H9 (cell line): ENCODE measurements at places on chromosomes 3 and 15.

GRCh38 chr15:60563539-60564404, 84.8 kb upstream of the ICE2 start:
- DNase-seq = no peak

DNA sequence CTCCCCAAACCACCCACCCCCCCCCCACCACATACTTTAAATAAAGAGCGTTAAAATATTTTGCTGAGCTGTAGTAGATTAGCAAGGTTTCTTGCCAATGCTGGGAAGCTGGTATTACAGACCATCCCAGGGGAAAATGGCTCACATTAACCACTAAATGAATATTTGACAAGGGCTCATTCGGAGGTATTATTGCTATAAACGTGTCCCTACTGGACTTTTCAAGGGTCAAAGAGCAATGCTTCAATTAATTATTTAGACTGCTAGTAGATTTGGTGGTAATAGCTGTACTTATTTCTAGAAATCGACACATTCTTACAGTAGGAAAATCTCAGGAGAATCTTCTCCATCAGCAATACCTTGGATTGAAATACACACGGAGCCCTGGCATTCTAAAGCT, 5.2 kb downstream of the SOX2 start:
- no peak for DNase-seq

DNA sequence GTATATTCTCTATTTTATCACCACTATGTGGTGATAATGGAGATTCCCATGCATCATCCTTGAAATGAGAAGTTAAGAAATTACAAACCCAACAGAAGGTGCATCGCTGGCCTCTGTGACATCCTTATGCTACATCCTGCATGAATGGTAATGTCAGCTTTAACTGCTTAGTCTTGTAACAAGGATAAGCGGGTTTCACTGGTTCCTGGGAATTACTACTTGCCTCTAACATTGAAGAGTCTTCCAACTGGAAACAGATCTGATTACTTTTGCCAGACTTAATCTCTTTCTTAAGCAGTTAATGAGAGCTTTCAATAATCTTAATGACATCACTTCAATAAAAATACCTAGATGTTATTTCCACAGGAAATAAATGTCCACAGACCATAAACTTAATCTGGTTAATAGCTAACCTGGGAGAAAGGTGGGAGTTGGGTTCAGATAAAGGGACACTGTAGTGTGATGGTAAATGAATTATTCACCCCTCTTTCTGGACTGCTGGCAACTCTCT, 44.0 kb downstream of the FMN1 start:
- no peak for DNase-seq

DNA sequence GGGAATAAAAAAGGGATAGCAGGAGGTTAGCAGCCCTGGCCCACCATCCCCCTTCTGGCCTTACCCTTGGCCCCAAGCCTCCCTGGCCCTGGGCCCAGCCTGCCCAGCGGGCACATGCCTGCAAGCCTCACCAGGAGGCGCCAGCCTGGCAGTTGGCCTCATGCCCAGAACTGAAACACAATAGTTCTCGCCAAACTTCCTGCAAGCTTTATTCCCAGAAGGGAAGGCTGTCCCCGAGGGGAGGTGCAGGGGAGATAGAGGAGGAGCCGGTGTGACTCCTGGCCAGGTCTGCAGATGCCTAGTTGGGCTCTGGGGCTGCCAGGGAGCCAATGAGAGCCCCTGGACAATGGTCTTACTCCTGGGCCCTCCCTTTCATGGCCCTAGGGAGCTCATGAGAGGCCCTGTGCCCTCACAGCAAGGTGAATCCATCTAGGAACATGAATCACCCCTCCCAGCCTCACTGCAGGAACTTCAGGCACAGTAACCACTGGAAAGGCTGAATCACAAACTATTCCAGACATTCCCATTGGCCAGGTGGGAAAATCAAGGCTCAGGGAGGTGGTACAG, 4.0 kb downstream of the CCDC33 start:
- peak; percentile 77 for DNase-seq

DNA sequence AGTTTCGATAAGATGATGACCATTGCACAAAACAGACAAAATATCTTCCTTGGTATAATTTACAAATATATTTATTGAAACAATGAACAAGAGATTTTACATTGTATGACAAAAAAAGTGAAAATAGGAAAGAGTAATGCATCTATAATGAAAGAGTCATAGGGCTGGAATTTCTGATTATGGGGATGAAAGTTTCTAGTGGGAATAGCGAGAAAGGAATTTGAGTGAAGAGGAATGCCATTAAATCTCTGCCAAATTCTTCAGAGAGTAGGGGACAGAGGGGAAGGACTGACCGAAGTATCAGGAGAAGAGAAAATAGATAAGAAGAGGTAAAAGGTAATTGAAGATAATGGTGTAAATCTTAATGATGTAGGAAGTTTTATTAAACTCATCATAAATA, 125.4 kb downstream of the VGLL3 start:
- no peak for DNase-seq

GRCh38 chr3:154085799-154086198, 35.4 kb upstream of the ARHGEF26 start:
- DNase-seq = no peak

DNA sequence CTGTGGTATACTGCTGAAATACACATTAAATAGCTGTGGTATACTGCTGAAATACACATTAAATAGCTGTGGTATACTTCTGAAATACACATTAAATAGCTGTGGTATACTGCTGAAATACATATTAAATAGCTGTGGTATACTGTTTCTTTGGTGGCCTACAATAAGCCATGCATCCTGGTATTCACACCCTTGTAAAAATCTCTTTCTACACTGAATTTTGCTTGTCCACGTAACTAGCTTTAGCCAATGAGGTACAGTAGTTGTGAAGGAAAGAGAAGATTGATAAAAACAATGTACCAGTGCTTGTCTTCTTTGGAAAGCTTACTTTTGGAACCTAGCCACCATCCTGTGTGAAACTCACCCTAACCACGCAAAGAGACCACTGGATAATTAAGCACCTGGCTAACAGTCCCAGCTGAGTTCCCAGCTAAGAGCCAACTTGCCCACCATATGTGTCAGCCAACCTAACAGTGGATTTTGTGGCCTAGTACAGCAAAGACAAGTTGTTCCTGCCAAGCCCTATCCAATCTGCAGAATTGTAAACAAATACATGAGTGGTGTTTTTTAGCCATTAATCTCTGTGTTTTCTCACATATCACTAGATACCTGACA, 103.4 kb upstream of the MELTF start:
- no peak for DNase-seq

DNA sequence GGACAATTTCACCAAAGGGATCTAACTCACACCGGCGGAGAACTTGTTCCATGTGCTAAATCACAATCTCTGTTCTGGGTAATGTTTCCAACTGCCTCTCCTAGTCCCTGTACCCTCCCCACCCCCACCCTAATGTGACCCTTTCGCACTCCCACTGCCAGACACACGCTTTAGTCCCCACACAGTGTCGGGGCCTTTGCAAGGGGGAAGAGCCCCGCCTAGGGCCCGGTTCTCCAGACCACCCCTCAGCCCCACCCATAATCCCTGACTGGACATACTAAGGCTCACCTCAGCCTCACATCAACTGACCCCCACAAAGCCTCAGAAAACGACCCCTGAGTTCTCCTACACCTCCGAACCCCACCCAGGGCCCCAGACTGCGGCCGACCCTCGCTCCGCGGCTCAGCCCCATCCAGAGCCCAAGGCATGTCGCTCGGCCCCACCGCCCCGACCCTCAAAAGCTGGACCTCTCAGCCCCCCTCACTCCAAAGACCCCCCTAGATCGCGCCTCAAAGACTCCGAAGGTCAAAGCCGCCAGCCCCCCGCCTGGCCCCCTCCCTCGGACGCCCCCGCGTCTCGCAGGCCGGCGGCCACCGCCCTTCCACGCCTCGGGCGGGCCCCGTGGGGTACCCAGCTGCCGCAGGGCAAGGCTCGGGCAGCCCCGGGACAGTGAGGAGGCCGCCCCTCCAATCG, 72.0 kb upstream of the MAP4 start:
- peak; percentile 38 for DNase-seq

DNA sequence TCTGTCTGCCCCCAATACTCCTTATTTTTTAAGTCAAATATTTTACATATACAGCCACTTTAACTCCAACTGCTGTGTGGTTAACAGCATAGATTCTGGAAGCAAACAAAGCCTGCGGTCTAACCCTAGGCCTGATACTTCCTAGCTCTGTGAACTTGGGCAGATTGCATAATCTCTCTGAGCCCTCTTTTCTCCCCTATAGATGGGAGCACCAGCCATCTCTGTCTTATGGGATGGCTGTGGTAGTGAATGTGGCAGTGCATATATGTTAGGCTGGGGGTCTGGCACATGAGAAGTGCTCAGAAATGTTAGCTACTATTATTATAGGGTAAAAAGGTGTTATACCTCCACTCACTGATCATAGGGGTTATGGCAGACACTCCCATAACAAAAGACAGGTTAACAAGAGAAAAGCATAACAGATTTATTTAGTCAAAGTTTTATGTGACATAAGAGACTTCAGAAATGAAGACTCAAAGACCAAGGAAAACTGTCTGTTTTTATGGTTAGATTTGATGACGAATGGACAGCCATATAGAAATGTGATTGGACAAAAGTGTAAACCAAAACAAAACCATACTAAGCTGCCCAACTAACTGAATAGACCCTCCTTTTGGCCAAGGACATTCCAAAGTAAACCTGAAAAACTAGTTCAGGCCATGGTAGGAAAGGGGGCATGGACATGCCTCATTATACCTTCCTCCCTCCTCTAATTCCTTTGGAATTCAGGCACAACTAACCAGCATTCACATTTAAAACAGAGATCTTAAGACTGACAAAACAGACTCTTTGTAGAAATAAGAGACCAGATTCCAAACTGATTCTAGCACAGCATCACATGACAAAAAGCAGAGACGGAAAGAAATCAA, 53.9 kb upstream of the DAZL start:
- DNase-seq = no peak

- no peak for DNase-seq
These were observed 197.6 kb upstream of the ZPLD1 start for GRCh38 chr3:102237181-102237580.

DNA sequence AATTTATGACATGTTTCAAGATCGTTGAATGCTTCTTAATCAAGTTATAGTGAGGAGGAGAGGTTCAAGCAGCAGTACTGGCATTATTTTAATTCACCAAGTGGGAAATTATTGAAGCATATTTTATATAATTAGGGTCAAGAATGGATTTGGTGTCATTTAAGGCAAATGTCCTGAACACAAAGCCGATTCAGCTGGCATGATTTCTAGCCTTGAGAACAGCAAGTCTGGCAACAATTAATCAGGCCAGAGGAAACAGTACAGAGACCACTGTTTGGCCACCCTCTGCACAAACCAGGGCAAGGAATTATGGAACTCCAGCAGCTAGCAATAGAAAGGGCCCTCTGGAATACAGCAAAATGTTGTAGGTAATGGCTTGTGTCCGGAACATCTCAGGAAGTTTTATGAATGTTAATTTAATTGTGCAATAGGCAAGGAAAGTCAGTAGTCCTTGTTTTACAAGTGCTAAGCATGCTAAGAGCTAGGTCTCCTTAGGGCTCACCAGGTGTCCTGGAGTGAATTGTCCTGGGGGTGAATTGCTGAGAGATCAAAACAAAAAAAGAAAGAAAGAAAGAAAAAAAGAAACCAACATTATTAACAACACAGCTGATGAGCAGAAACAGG, 38.7 kb upstream of the SNRK start:
- no peak for DNase-seq

- DNase-seq = no peak
These were observed 132.3 kb downstream of the LRRK1 start for GRCh38 chr15:101051291-101052030.

DNA sequence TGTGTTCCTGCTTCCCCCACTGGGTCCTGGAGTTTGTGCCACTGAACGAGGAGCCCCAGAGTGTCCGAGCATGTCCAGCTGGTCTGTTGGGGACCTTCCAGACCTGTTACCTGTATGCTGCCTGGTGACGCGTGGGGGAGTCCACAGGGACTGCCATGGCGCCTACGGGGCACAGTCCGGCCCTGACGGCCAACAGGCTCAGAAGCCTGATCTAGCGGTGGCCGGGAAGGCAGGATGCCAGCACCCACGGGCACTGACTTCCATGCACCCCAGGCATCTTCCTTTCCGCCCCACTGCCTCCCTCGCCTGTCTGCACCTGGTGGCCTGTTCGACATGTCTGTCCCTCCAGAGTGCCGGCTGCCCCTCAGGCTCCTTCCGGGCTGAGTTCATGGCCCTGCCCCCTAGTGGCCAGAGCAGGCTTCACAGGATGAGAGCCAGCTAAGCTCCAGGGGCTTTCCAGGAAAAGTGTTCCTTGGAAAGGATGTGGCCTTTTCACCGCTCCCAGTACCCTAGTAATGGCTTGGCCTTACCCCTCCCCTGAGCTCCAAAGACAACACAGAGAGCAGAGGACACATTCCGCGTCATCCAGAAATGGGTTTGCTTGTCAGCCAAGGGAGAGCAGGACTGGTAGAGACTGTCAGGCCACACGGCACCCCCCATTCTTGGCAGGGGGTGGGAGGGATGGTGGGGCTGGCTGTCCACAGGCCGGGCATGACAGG, 35.7 kb downstream of the NGRN start:
- peak; percentile 94 for DNase-seq

DNA sequence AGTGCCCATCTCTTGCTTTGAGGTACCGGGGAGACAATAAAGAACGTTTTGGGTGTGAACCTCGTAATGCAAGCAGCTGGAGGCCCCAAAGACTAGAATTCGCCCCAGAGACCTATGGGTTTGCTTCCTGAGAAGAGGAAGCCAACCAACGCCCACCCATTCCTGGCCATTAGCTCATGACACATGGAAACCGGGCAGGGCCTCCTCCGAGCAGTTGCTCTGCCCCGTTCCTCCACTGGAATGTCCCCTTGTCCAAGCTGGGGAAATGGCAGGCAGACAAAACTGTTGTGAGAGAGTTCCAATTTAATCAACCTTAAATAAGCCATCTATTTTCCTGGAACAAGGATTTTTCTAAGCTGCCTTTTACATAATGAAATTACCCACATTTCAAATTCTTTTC, 250.9 kb upstream of the IGF1R start:
- DNase-seq = no peak

GRCh38 chr3:136070334-136070733, 104.8 kb downstream of the PPP2R3A start:
- no peak for DNase-seq

DNA sequence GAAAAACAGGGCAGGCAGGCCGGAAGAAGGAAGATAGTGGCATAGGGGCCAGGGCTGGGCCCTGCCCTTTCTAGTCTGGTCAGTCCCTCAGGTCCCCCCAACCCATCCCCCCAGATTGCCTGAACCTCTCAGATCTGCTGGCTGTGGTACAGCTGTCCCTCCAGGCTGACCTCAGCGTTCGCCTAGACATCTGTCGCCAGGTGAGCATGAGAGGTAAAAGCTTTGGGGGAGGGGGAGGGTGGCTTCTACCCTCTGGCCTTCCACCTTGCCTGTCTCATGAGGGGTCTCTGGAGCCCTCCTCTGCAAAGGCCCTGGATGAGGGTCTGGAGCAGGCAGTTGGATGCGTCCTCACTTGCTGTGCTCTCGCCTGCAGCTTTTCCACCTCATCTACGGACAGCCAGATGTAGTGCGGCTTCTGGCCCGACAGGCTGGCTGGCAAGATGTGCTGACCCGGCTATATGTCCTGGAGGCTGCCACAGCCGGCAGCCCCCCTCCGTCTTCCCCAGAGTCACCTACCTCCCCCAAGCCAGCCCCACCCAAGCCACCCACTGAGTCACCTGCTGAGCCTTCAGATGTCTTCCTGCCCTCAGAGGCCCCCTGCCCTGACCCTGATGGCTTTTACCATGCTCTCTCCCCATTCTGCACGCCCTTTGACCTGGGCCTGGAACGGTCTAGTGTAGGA, 20.2 kb downstream of the NBEAL2 start:
- no peak for DNase-seq
